ENCODE measurements at places on chromosomes 12 and 14.

GRCh38 chr12:95216711-95217376 lies 423 bp downstream of the FGD6 start:
- DNase-seq = peak; percentile 59

- no peak for DNase-seq
These were observed 41.6 kb downstream of the DUSP16 start for GRCh38 chr12:12521044-12521485.

GRCh38 chr14:72318648-72319047 lies 386.4 kb downstream of the RGS6 start:
- DNase-seq = no peak

GRCh38 chr12:55675666-55676065 lies 32.0 kb downstream of the ITGA7 start:
- DNase-seq = no peak

DNA sequence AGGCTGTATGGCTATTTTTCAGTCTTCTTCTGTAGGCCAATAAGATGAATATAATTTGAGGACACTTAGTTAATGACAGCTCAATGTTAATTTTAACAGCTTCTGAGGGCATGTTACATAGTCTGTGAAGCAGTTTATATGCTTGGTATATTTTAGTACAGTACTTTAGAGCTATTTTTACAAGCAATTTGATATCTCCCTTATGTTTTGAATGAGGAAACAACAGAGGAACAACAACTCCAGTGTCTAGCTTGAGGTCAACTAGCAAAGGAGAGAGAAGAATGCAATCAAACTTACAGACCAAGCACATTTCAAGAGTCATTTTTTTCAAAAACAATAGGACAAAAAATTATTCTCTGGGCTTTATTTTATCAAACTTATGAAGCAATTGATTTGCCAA lies 469.1 kb upstream of the DCN start:
- no peak for DNase-seq

DNA sequence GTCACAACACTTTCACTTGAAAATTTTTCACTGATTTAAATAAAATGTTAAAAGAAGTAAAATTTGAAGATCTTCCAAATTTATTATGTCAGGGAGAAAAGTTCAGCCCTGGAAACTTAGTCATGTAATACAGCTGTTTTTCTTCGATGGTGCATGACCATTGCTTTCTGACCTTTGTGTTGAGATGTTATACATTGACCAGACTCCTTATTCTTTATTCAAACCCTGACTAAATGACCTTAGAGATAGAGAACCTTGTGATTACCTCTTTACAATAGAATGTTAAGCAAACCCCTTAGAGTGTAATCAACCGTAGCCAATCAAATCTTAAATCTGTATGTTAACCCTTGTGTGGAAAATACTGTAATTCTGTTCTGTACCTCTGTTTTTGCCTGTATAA lies 34.5 kb downstream of the PLCZ1 start:
- DNase-seq = no peak

GRCh38 chr12:46049665-46050064 lies 59.3 kb upstream of the SCAF11 start:
- no peak for DNase-seq

DNA sequence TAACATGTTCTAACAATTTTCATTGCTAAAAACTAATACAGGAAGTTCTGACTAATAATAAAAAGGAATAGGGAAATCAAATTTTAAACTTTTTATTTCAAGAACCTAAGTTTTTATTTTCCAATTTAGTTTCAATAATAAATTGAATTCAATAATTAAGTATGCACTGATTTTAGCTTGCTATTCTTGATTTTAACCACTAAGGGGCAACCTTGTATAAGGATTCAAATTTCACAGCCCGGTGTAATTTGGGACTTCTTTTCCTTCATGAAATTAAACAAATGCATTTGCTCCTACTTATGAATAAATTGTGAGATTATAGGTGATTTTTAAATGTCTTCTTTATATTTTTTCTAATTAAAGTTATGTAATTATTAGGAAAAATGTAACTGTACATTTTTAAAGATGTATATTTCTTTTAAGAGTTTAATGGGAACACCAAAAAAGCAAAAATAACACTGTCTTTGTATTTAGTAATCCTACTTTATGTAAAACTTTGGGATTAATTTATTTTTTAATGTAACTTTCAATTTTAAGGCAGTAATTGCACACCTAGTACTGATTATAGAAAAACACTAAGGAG lies 241.4 kb upstream of the PDZRN4 start:
- DNase-seq = peak; percentile 30

GRCh38 chr14:70709726-70710382 lies 68.1 kb downstream of the TTC9 start:
- peak; percentile 95 for DNase-seq

- DNase-seq = no peak
These were observed 4.5 kb downstream of the PGF start for GRCh38 chr14:74950795-74951442.

DNA sequence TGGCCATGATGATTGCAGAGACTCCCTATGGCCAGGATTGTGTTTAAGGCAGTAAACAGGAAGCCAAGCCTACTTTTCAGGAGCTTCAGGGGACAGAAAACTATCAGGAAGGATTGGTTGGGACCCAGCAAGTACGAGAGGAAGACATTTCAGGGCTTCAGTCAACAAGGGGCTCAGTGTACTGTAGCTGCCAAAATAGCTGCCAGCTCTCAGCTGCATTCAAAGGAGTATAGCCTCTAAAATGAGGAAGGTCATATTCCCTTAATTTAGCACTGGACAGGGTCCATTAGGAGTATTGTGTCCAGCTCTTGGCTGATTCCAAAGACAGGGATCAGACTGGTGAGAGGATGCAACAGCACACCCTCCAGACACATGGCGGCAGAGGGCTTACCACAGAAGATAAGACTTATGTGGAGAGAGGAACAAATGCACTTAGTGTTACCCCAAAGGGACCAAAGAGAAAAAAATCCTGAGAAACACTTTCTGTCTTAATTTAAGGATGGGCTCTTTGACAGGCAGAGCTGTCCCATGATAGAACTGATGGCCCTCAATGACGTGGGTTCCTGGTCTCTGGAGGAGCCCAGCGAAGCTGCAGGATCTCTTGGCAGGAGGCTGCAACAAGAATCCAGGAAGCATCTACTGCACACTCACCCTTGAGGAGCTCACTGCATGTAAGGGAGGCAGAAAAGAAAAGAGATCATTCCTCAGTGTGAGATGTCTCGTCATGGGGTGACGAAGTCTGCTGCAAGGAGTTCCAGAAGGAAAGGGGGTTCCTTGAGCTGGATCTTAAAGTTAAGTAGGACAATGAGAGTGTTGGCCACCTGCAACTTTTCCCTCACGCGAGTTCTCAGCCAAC lies 14.8 kb downstream of the BDKRB1 start:
- no peak for DNase-seq

GRCh38 chr14:49975799-49976198 lies 82.9 kb downstream of the ARF6 start:
- DNase-seq = no peak

DNA sequence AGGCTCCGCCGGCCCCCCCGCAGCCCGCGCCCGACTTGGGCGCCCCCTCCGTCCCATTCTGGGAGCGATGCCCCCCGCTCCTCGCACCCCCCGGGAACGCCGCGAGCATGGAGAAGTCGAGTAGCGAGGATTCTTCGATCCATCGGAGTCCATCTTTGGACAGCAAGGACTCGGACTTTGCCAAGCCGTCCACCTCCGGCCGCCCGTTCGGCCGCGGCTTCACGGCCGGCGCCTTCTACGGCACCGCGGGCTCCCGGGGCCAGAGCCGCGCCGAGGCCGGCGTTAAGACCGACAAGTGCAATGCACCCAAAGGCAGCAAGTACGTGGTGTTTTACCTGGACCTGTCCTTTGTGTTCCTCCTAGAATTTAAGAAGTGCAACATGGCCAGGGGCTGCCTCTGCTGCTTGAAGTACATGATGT lies 123.6 kb downstream of the TSPAN9 start:
- DNase-seq = no peak

DNA sequence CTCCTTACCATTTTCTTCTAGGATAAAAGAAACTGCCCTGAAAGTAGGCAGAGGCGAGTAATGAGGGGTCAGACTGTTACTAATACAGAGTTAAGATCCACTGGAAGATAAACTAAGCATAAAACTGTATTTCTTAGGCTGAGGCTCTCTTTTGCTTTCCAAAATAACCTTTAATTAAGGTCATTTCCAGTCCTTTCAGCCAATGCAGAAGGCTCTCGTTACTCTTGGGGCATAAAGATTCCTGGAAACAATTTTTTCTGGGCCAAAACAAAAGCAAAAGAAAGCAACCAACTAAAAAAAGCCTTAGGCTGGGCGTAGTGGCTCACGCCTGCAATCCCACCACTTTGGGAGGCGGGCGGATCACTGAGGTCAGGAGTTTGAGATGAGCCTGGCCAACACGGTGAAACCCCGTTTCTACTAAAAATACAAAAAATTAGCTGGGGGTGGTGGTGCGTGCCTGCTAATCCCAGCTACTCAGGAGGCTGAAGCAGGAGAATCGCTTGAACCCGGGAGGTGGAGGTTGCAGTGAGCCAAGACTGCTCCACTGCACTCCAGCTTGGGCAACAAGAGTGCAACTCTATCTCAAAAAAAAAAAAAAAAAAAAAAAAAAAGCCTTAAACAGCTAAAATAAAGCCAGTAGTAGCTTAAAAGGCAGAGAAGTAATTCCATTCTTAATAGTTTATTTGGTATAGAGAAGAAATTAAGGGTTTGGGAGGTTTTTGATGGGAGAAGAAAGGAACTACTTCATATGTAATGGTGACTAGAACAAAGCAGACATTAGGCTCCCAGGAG lies 68.9 kb upstream of the STAC3 start:
- DNase-seq = no peak

GRCh38 chr12:41795051-41795600 lies 349.5 kb downstream of the GXYLT1 start:
- DNase-seq = peak; percentile 48

DNA sequence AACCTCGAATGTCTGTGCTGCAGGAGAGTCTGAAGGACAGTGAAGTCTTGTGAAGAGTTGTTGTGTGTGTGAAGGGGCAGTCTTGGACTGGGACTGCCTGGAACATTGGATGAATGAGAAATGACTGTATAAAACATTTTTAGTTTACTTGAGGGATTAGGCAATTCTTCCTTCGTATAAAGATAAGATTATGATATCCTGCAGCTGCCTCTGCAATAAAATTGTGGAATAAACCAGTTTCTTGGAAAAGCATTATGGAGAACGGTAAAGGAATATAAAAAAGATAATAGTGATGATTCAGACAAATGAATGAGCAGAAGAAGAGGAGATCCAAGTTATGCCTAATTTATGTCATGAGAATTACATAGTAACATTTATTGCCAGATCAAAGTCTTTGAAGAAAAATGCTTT lies 30.9 kb upstream of the LUM start:
- DNase-seq = no peak

DNA sequence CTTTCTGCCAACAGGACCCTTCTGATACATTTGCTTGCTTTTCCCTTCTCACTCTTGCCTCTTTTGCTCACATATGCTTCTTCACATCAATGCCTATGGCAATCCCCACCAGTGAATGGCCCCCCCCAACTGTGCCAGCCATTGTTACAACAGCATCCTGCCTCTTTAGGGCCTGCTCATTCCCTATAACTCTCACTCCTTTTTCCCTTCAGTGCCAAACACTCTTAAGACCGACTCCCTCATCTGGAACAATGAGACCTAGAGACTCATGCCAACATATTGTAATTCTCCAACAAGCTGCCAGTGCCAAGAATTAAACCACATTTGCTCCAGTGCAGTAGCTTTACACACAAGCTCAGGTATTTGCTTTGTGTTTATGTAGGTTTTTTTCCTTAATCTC lies 189.0 kb downstream of the SOX5 start:
- peak; percentile 91 for DNase-seq

DNA sequence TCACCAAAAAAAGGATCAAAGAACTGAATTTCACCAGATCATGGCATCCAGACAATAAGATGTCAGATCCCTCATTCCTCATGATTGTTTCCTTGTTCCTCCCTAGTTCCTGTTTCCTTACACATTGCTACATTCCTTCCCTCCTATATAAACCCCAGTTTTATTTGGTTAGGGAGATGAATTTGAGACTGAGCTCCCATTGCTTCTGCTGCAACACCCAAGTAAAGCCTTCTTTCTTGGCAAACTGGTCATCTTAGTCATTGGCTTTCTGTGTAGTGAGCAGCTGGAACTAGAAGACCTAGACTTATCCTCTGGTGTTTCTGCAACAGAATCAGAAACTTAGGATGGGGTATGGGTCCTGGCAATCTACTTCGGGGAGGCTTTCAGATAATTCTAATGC lies 217.9 kb downstream of the NOVA1 start:
- DNase-seq = no peak

DNA sequence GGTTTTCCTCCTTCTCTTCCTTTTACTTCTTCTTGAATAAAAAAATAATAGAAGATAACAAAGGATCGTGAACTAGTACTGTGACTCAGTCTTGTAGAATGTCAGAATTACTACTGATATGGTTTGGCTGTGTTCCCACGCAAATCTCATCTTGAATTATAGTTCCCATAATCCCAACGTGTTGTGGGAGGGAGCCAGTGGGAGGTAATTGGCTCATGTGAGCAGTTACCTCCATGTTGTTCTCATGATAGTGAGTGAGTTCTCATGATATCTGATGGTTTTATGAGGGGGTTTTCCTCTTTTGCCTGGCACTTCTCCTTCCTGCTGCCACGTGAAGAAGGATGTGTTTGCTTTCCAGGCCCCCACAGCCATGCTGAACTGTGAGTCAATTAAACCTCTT lies 549.6 kb downstream of the DIO2 start:
- no peak for DNase-seq

DNA sequence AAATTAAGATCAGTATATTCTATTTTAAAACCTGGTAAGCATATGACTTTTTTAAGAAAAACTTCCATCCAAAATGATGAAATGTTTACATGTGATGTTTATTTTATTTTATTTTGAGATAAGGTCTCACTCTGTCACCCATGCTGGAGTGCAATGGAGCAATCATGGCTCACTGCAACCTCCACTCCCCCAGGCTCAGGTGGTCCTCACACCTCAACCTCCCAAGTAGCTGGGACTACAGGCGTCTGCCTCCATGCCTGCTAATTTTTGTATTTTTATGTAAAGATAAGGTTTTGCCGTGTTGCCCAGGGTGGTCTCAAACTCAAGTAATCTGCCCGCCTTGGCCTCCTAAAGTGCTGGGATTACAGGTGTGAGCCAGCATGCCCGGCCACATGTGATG lies 141.8 kb downstream of the ZFP36L1 start:
- no peak for DNase-seq

DNA sequence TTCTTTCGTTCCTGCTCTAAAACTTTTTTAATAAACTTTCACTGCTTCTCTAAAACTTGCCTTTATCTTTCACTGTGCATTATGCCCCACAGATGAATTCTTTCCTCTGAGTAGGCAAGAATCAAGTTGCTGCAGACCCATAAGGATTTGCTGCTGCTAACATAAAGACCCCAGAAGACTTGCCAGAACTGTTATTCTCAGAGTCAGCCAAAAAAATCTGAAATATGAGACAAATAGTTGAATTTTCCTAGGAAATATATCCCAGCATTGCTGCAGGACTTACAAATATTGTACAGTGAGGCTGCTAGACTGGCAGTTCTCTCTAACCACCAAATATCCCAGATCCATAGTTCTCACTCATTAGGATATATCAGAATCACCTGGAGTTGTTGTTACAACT lies 349.1 kb upstream of the FLRT2 start:
- DNase-seq = no peak

Data from NCI-H1092 treated with DMSO at 0.1 percent for 48 hours (cell line).